ENCODE measurements at places on chromosomes 6 and 20.

DNA sequence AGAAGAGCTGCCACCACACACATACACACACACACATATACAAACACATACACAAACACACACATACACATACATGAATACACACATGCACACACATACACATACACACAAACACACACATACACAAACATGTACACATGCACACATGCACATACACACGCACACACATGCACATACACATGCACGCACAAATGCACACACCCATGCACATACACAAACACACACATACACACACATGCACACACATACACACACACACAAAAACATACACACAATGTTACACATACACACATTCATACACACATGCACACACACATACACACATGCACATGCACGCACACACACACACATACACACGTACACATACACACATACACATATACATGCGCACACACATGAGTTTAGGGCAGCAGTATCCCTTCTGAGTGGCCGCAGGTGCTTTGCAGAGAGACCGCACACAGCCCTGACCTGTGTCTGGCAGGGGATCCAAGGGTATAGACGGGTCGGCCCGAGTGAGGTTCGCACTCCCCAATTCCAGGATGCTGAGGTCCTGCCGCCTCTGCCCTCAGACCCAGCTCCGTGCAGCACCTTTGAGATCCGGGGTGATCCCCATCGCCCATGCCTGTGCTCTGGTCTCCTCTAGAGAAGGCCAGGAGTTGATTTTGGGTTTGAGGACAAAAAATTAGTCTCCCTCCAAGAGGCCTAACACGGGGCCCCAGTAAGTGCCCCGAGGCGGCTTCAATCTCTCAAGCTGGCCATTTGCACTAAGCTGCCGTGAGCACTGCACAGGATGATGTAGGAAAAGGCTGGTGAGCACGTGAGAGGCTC is 56.8 kb downstream of the TMEM242 start:
- no peak for DNase-seq

DNA sequence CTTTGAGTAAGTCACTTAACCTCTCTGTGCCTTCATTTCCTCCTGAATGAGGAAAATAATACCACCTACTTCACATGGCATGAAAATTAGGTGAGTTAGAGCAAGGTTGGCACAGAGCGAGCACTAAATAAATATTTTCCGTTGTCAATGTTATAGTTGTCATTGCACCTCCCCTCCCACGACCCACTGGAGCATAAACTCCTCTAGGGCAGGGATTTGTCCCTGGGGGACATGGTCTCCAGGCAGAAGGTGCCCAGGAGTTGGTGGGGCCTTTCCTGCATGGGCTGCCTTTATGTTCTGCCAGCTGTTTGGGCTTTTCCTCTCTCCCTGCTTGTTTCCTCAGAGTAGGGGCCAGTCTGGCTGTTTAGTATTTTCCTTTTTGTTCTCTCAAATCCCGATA is 1.3 kb upstream of the ANGPT4 start:
- DNase-seq, result no peak

DNA sequence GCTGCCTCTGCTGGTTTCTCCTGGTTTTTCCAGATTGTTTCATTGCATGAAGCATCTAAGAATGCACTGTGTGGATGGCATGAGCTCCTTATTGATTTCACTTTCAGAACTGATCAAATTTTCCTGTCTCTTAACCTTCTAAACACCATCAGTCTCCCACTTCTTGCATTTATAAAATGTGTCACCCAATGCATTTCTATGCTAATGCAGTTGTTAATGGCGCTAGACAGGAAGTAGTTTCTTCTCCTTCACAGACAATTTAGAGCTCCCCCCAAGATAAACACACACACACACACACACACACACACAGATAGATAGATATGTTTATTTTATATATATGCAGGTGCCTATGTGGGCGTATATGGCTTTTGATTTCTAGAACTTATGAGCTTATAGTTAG is 45.6 kb upstream of the FOXA2 start:
- no peak for DNase-seq

- no peak for DNase-seq
Measured at GRCh38 chr20:37939701-37940560, 37.0 kb downstream of the VSTM2L start.

GRCh38 chr6:38179794-38180430 is 360.4 kb downstream of the ZFAND3 start:
- no peak for DNase-seq

- no peak for DNase-seq
Measured at GRCh38 chr6:118843685-118844390, 50.1 kb upstream of the ASF1A start.

- DNase-seq, result peak; percentile 8
Measured at GRCh38 chr20:46058599-46059281, 29.7 kb downstream of the SLC12A5 start.

- no peak for DNase-seq
Measured at GRCh38 chr6:6645261-6645917, 56.9 kb downstream of the LY86 start.

GRCh38 chr6:48641544-48641943 is 530.5 kb upstream of the PTCHD4 start:
- peak; percentile 70 for DNase-seq

GRCh38 chr6:159229651-159230051 is 60.5 kb downstream of the FNDC1 start:
- DNase-seq, result no peak

- DNase-seq, result peak; percentile 47
Measured at GRCh38 chr20:57879779-57880570, 170.2 kb upstream of the PMEPA1 start.

GRCh38 chr20:4779616-4780015 is 57.9 kb downstream of the PRND start:
- no peak for DNase-seq

GRCh38 chr20:63216849-63217471 is 1.0 kb upstream of the YTHDF1 start:
- DNase-seq, result no peak

DNA sequence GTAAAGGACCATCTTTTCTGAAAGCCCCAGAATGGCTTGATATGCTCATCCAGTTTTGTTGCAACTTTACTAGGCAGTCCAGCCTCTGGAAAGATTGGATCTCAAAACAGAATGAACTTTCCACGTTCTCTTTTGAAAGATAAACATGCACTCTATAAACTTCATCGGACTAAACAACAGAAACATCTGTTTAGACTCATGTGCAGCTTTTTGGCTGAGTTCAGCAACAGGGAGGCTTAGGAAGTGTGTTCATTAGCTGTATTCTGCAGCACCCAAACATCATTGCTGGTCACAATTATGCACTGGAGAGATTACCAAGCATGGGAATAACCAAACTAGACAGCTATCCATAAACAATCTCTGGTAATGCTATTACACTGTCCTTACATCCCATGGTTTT is 180.5 kb downstream of the TENT5A start:
- DNase-seq, result peak; percentile 49

DNA sequence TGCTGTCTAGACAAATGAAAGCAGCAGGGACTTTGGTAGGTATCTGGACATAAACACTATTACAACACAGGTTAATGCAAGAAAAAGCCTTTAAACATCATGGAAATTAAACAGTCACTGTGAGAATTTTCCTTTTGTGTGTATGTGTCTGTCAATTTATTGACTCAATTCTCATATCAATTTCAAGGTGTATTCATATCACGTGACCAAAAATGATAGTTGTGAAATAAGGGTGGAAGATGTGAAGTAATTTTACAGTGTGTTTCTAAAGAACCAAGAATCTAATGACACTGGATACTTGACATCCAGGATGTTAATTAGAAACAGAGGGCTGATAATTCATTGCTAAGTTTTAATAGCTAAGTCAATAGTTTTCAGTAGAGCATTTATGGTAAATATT is 244.0 kb downstream of the TMEM242 start:
- DNase-seq, result no peak

DNA sequence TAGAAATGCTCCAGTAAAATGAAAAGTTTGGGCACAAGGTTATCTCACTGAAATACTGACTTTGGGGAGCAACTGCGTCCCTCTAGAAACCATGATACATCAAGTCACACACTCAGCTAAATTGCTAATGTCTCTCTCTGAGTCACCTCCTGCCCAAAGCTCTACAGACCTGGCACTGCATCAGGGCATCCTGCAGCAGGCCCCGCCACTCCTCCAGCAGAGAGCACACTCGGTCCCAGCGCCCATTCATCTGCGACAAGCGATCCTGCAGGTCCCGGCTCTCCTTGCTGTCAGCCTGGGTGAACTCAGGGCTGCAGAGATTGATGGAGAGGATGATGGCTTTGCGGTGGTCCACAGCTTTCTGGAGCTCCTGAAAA is 329.0 kb downstream of the ESR1 start:
- no peak for DNase-seq
